ENCODE measurements at places on chromosomes 12 and 14. TPM values are rescaled to one million over a fixed set of nuclear protein-coding genes. Genes with fewer than 3 reads are reported as not detected.

The PPM1H gene
- total RNA-seq, result 2.6 TPM

The BDKRB2 gene
- 18.9 TPM for total RNA-seq

The TAS2R13 gene
- total RNA-seq, result 7.9 TPM

The HHIPL1 gene
- total RNA-seq, result 0.95 TPM

The KLC1 gene
- total RNA-seq, result 125 TPM

The TMEM119 gene
- 2.1 TPM for total RNA-seq
